Glutamatergic neuron (in vitro differentiated cells): ENCODE measurements at places on chromosomes 5 and 9.

GRCh38 chr5:15938186-15938585, 241.4 kb downstream of the MARCHF11 start:
- DNase-seq = no peak

DNA sequence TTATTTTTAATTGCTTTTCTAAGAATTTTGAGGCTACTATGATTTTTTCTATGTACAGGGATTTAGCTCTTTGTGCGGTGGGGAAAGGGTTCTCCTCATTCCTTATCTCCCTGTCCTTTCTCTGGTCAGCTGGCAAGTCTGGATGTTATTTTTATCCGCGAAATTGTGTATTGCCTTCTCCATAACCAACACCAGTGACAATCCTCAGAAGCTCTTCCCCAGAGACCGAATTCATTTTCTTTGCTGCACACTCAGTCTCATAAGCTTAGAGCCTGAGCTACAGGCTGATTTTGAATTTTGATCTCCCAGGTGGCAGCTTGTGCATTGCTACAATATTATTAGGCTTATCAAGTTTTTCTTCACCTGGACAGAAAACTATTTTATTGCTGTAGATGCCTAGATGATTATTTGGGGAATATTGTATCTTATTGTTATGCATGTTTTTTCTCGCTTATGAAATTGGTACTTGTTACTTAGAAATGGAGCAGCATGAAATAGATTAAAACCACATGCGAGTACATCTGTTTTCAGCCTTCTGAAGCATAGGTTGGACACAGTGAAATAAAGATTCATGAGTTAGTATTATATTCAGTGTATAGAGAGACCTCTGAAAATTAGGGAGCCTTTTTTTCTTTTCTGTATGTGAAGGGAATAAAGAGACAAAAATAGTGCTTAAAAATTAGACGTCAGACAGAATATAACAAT, 27.3 kb downstream of the CPEB4 start:
- DNase-seq = no peak

DNA sequence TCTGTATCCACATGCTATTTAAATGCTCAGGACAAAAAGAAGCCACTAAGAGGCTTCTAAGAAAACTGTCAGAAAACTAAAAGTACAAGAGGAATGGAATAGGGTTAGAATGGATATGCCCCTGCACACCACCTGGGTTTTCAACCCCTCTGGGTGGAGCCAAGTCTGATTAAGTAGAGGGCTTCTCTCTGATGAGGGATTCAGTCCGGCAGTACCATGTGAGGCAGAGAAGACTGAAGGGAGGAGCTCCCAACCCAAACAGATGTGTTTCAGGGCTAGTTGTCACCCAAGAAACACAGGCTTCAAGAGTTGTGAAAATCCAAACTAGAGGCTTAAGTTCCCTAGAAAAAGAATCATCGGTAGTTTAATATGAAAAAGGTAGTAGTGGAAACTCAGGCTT, 12.5 kb downstream of the NREP start:
- no peak for DNase-seq

GRCh38 chr5:141694479-141694878, 12.4 kb upstream of the ARAP3 start:
- DNase-seq = no peak

DNA sequence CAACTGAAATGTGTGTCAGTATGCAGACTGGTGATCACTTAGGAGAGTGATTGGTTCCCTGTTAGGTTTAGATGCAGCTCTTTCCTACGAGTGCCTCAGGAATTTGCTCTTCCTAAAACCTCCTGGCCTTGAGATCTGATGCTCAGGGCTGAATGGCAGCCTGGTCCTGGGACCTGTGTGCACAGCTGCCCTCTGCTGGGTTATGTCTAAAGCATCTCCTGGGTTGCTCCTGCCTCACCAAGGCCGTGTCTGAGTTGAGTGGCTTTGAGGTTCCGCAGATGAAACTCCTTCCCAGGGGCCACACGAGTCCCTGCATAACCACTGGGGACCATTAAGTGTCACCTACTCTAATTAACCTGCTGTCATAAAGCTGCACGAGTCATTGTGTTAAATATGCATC, 59.5 kb downstream of the MVB12B start:
- no peak for DNase-seq

GRCh38 chr5:74471875-74472274, 168.7 kb downstream of the ENC1 start:
- no peak for DNase-seq

DNA sequence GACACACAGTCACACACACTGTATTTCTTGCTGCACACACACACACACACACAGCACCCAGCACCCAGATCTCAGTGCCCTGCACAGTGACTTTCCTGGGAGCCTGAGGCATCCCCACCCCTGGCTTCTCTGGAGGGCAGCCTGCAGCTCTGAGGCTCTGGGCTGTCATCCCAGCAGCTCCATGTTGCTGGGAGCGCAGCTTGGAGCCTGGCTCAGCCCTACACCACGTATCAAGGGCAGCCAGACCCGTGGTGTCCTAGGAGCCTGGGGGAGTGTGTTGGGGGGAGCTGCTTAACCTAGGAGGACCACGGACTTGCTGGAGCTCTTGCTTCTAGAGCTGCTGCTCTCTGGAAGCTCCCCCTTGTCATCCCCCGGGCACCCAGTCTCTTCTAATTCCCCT, 5.2 kb downstream of the IER5L start:
- DNase-seq = peak; percentile 39

DNA sequence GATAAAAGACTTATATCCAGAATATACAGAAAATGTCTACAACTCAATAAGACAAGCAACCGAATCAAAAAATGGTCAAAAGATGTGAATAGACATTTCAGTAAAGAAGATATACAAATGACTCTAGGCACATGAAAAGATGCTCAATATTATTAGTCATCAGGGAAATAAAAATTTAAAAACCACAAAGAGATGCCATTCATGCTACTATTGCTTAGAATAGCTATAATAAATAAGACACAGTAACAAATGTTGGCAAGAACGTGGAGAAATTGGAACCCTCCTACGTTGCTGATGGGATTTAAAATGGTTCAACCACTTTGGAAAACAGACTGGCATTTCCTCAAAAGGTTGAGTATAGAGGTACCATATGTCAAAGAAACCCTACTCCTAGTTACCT, 39.8 kb downstream of the POLK start:
- no peak for DNase-seq

DNA sequence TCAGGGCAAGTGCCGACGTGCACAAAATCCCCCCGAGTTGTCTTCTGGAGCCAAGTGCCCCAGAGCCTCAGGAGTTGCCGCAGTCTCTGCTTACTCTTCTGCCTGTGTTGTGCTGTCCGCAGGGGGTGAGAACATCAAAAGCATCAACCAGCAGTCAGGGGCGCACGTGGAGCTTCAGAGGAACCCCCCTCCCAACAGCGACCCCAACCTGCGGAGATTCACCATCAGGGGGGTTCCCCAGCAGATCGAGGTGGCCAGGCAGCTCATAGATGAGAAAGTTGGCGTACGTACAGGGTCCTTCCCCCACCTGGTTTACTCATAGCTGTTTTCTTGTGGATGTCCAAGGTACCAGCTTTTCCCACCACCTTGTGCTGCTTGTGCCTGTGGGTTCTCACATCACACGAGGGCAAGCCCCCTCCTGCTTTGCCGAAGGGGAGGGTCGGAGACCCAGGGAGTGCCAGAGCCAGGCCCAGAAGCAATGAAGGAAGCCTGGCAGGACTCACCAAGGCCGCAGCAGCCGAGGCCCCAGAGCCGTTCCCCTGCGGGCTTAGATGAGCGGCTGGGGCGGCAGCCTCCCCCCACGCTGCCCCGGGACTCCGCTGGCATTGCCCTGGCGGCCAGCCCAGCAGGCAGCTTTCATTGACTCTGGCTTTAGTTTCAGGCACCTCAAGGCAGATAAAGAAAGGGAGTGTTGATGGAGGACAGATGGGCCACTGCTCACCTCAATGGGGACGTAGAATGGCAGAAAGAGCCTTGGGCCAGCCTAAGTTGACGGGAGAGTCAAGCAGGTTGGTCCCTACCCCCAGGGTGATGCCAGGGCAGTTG, 33.7 kb upstream of the PRDM12 start:
- no peak for DNase-seq

DNA sequence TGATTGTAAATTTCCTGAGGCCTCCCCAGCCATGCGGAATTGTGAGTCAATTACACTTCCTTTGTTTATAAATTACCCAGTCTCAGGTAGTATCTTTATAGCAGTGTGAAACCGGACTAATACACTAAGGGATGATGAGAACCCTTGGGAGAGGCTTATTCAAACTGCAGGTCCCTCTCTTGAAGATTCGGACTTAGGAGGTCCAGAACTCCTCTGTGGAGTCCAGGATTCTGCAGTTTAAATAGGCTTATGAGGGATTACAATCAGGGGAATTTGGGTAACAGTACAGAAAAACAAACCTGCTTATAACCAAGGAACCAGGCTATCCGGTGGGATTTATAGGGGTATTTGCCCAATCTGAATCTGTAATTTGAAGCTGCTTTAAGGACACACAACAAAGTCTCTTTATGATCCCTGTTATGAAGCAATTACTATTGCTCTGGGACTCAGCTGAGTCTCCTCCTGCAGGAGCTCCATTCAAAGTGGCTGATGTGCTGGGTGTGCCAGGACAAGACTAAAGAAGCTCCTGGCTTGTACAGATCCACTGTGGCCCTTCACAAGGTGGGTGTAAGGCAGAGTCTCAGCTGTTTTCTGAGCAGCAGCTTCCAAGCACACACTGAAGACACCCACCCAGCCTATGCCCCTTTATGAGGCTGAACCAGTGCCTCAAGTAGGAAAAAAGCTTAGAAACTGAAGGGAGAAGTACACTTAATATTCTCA, 41.8 kb upstream of the LHFPL2 start:
- no peak for DNase-seq

DNA sequence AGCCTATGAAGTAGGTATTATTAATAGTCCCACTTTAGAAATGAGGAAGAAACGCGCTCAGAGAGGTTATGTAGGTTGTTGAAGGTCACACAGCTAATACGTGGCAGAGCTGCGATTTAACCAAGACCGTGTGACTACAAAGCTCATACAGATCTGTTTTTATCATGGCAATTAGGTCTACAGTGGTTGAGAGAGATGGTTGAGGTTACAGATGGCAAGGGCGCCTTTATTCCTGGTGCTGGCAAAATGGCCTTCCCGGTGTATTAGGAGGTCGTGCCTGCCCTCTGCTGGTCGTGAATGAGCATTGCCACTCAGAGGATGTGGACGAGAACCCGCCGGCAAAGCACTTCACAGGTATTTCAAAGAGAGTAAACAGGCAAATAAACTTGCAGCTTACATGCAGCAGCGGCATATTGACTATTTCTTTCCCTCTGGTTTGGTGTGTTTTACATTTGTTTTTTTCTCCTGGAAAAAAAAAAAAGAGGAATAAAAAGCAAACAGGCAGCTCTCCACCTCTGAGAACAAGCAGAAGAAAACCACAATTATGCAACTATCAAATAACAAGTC, 65.3 kb upstream of the EGFLAM start:
- DNase-seq = peak; percentile 78

GRCh38 chr5:132303589-132303988, 9.4 kb downstream of the SLC22A4 start:
- no peak for DNase-seq

- DNase-seq = no peak
Measured at GRCh38 chr9:119588874-119589744, 219.9 kb upstream of the BRINP1 start.

GRCh38 chr9:2729003-2729402, 11.7 kb downstream of the KCNV2 start:
- no peak for DNase-seq

DNA sequence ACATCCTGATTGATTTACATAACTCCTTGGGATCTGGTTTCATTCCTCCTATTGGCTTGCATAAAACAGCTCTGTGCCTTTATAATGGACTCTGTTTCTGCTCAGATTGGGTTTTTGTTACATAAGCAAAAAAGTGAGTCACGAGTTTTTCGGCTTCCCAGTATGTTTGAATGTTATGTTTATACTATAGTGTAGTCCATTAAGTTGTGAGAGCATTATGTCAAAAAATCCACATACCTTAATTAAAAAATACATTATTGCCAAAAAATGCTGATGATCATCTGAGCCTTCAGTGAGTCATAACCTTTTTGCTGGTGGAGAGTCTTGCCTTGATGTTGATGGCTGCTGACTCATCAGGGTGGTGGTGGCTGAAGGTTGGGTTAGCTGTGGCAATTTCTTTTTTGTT, 144.6 kb downstream of the CCDC171 start:
- no peak for DNase-seq

DNA sequence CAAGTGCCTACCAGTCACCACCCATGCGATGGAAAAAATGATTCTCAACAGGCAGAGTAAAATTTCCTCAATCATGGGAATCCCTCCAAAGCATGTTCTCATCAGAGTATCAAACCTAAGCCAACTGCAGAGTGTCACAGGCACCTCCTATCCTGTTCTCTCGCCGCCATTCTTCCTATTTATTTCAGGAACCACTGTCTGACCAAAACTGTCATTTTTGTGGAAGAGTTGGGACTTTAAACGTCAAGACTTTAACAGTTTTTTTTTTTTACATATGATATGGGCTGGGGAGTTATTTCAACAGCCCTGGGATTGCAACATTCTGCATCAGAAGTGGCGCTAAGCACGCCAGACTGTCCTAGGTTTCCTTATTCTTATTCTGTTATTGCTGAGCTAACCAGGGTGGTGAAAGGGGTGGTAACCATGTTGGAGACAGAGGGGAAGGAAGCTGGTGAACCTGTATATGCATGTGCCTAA, 29.5 kb downstream of the PFDN1 start:
- no peak for DNase-seq

GRCh38 chr5:98934546-98934945, 5.7 kb upstream of the CHD1 start:
- DNase-seq = no peak

GRCh38 chr9:98607787-98608186, 100.9 kb downstream of the GABBR2 start:
- no peak for DNase-seq

DNA sequence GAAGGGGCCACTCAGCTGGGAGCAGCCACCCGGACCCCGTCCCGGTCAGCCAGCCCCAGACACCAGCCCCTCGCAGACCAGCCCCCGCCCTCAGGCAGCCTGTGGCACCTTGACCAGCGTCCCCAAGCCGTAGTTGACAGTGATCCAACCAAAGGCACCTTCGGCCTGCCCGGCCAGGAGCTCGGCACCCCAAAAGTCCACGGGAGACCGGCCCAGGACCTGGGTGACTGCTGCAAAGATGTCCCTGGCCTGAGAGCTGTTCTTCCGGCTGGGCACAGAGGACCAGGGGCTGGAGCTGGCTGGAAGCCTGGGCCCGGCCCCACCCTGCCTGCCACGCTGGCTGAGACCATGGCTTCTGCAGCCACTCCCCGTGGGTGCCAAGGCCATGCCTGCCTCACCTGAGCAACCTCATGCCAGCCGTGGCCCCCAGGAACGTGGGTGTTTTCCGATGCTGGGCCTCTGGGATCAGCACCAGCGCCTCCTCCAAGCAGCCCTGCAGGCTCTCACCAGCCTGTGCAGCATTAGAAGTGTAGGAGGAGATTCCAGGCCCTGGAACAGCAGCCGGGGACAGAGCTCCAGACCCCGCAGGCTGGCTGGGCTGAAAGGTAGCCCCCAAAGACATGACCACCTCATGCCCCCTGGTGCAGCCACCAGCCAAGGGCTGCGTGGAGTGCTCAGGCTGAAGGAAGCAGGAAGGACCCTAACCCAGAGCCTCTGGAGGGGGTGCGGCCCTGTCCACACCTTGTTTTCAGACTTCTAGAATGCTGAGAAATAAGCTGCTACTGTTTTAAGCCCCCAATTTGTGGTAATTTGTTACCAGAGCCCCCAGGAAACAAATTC, 4.2 kb downstream of the ENTPD8 start:
- DNase-seq = no peak
